Sigmoid colon (tissue), 7 donors: ENCODE measurements at places on chromosomes 6 and 20. TPM values are rescaled to one million over a fixed set of nuclear protein-coding genes. Genes with fewer than 3 reads are reported as not detected.
A peak's percentile ranks its signal among the peaks of the same experiment; 100 is the strongest.

DNA sequence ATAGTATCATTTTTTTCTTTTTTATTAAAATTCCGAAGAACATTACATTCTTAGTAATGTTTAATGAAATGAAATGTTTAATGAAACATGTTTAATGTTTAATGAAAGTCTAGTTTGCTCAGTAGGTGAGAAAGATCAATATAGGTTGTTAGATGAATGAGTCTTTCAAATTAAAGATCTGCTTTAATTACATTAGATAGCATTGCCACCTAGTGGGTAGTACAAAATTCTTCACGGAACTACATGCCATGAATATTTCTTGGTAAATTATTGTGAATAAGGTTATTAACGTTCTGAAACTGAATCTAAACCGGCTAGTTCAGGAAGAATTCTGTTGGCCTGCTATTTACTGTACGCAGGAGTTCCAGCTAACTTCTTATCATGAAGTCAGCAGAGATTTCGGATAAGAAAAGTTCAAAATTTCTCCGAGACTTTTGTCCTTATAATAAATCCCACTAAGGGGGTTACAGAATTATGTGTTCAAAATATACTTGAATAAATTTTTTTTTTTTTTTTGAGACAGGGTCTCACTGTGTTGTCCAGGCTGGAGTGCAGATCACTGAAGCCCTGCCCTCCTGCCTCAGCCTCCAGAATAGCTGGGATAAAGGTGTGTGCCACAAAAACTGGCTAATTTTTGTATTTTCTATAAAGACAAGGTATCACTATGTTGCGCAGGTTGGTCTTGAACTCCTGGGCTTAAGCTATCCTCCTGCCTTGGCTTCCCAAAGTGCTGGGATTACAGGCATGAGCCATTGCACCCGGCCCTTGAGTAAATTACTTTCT is 7.9 kb upstream of the GMNN start:
- DNase-seq = no peak
- no peak overlapping the region for H3K4me3 ChIP-seq
- H3K36me3 ChIP-seq = no peaks in the 10 kb centered on the region
- H3K27ac ChIP-seq = no peak overlapping the region
- H3K4me1 ChIP-seq = no peaks in the 10 kb centered on the region

GRCh38 chr6:1381481-1382330 is 7.7 kb upstream of the FOXF2 start:
- no peak for DNase-seq
- peak overlapping the region; percentile 43 for H3K4me3 ChIP-seq
- peaks cover 83% of the 10 kb centered on the region for H3K27me3 ChIP-seq
- no peaks in the 10 kb centered on the region for H3K36me3 ChIP-seq
- peaks cover 53% of the 10 kb centered on the region for H3K4me1 ChIP-seq

DNA sequence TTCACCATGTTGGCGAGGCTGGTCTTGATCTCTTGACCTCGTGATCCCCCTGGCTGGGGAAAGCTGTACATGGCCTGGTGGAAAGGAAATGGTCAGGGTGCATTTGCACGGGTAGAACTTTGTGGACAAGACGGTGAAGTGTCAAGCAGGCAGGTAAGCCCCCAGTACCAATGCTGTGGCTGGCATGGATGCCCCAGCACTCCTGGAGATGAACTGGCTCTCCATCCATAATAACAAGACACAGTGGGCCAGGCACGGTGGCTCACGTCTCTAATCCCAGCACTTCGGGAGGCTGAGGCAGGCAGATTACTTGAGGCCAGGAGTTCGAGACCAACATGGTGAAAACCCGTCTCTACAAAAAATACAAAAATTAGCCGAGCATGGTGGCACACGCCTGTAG is 37.3 kb upstream of the TMEM181 start:
- no peak for DNase-seq
- peaks cover 8% of the 10 kb centered on the region for H3K4me1 ChIP-seq
- H3K4me3 ChIP-seq = no peak overlapping the region
- H3K36me3 ChIP-seq = no peaks in the 10 kb centered on the region
- no peak overlapping the region for H3K27ac ChIP-seq

- H3K36me3 ChIP-seq = peaks cover 86% of the 10 kb centered on the region
- H3K27me3 ChIP-seq = no peaks in the 10 kb centered on the region
- no peak overlapping the region for H3K4me3 ChIP-seq
- H3K27ac ChIP-seq = no peak overlapping the region
- DNase-seq = no peak
These were observed 14.0 kb downstream of the SNRNP48 start for GRCh38 chr6:7604003-7604402.

- DNase-seq = no peak
- no peaks in the 10 kb centered on the region for H3K4me1 ChIP-seq
- H3K27me3 ChIP-seq = no peaks in the 10 kb centered on the region
- no peak overlapping the region for H3K4me3 ChIP-seq
- no peak overlapping the region for H3K27ac ChIP-seq
- no peaks in the 10 kb centered on the region for H3K36me3 ChIP-seq
These were observed 608.6 kb downstream of the UTRN start for GRCh38 chr6:144893680-144894151.

DNA sequence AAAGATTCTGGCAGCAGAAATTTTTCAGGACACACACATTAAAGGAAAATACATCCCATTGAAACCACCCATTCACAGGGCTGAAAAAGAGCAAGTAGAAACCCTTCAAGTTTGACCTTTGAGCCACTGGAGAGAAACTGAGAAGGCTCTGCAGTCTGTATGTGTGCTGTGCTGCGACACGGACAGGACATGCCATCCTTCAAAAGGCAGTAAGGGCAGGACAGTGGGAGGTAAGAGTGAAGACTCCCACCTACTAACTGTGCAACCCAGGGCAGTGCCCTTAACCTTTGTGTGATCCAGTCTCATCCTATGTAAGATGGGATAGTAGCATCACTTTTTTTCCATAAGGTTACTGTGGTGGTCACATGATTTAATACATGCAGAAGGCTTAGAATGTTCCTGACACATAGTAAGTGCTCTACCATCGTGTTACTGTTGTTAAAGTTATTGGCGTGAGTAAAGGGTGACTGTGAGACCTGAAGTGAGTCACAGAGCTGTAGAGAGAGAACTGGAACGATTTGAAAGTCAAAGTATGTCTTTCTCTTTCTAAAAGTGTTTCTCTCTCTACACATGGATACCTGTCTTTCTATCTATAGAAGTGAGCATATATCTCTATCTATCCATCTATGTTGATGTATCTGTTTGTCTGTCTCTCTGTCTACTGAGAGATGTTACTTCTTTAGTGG is 153.7 kb upstream of the OLIG3 start:
- no peaks in the 10 kb centered on the region for H3K27me3 ChIP-seq
- H3K36me3 ChIP-seq = no peaks in the 10 kb centered on the region
- H3K27ac ChIP-seq = no peak overlapping the region
- no peak for DNase-seq
- H3K4me3 ChIP-seq = no peak overlapping the region
- H3K4me1 ChIP-seq = no peaks in the 10 kb centered on the region

- H3K36me3 ChIP-seq = no peaks in the 10 kb centered on the region
- no peak overlapping the region for H3K27ac ChIP-seq
- no peaks in the 10 kb centered on the region for H3K4me1 ChIP-seq
- H3K27me3 ChIP-seq = no peaks in the 10 kb centered on the region
- no peak for DNase-seq
These were observed 119.6 kb upstream of the DOK5 start for GRCh38 chr20:54355631-54356280.

DNA sequence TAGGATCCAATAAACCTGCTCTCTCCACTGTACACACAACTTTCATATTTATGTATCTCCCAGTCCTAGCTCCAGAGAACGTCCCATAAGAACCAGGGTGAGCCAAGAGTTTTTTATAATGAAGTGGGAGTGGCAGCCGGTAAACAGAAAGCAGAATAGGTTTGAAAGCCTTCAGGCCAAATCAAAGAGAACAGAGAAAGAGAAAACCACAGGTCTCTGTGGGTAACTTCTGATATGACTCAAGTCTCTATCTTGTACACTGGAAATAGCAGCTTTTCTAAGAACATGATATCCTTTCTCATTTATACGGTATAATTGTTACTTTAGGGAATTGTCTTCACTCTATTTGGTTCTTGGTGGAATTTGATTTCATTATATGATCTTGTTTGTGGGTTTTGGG is 273.6 kb downstream of the PACRG start:
- H3K4me1 ChIP-seq = no peaks in the 10 kb centered on the region
- no peak for DNase-seq
- no peak overlapping the region for H3K27ac ChIP-seq
- H3K36me3 ChIP-seq = no peaks in the 10 kb centered on the region
- H3K27me3 ChIP-seq = no peaks in the 10 kb centered on the region

DNA sequence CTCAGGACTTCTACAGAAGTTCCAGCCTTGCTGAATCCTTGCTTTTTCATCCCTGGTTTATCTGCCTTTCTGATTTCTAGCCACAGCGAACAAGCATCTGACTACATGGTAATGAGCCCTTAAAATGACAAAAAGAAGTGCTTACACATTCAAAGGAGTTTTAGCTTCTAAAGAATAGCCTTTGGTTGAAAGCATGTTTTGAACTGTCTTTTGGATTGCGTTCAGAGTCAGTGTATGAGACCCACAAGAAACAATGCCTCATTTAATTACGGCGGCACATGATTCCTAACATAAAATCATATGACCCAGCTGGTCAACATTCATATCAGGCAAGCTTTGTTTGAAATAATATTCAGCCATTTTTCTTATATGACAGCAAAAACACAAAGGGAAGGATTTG is 784.2 kb downstream of the KIF16B start:
- H3K27me3 ChIP-seq = no peaks in the 10 kb centered on the region
- no peak overlapping the region for H3K27ac ChIP-seq
- no peak for DNase-seq
- H3K36me3 ChIP-seq = no peaks in the 10 kb centered on the region
- no peaks in the 10 kb centered on the region for H3K4me1 ChIP-seq
- no peak overlapping the region for H3K4me3 ChIP-seq

- no peak for DNase-seq
- H3K4me1 ChIP-seq = no peaks in the 10 kb centered on the region
- no peaks in the 10 kb centered on the region for H3K27me3 ChIP-seq
- no peak within 1 kb of the TSS for H3K27ac ChIP-seq
- no peaks in the 10 kb centered on the region for H3K36me3 ChIP-seq
- H3K4me3 ChIP-seq = no peak within 1 kb of the TSS
These were observed at the start of gene KCNK16 for GRCh38 chr6:39322306-39322850. KCNK16 (minus strand) TSS chr6:39322702; CDS start chr6:39322540, 162 bp downstream.

- no peaks in the 10 kb centered on the region for H3K27me3 ChIP-seq
- H3K36me3 ChIP-seq = no peaks in the 10 kb centered on the region
- DNase-seq = no peak
- H3K4me3 ChIP-seq = no peak overlapping the region
- no peak overlapping the region for H3K27ac ChIP-seq
These were observed 230.4 kb upstream of the CST7 start for GRCh38 chr20:24718696-24719095.

GRCh38 chr20:5191829-5192569 is 65.2 kb downstream of the CDS2 start:
- peak overlapping the region; percentile 60 for H3K27ac ChIP-seq
- H3K27me3 ChIP-seq = no peaks in the 10 kb centered on the region
- H3K36me3 ChIP-seq = peaks cover 41% of the 10 kb centered on the region
- H3K4me3 ChIP-seq = no peak overlapping the region
- no peak for DNase-seq

- H3K27ac ChIP-seq = peak overlapping the region; percentile 73
- H3K4me3 ChIP-seq = peak overlapping the region; percentile 3
- peak; percentile 88 for DNase-seq
These were observed 56.6 kb upstream of the TRAF3IP2 start for GRCh38 chr6:111662072-111662793.

The MYL9 gene
- total RNA-seq = 1,748 TPM

The GMNN gene
- 8.1 TPM for total RNA-seq

The ARFGAP1 gene
- 20.3 TPM for total RNA-seq

The NMBR gene
- not detected for total RNA-seq

The RALGAPB gene
- 29.3 TPM for total RNA-seq

The TTK gene
- 0.36 TPM for total RNA-seq

The NKX2-4 gene
- total RNA-seq = not detected

The GABRR2 gene
- total RNA-seq = 0.36 TPM
